Caudate nucleus (tissue), 63 donors: ENCODE measurements at places on chromosomes 13 and 19.

GRCh38 chr19:4636151-4636717 is 3.1 kb upstream of the TNFAIP8L1 start:
- peak; percentile 55 for DNase-seq

DNA sequence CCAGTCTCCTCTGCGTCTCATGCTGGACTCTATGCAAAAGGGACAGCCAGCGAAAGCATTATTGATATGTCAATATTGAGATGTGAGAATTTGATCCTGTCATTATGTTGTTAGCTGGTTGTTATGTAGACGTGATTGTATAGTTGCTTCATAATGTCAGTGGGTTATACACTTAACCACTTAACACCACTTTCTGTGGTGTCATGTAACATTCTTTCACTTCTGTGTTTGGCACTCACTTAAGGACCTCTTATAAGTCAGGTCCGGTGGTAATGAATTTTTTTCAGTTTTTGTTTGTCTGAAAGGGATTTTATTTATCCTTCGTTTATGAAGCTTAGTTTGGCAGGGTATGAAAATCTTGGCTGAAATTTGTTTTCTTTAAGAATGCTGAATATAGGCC is 7.1 kb upstream of the SIGLEC7 start:
- DNase-seq = no peak

DNA sequence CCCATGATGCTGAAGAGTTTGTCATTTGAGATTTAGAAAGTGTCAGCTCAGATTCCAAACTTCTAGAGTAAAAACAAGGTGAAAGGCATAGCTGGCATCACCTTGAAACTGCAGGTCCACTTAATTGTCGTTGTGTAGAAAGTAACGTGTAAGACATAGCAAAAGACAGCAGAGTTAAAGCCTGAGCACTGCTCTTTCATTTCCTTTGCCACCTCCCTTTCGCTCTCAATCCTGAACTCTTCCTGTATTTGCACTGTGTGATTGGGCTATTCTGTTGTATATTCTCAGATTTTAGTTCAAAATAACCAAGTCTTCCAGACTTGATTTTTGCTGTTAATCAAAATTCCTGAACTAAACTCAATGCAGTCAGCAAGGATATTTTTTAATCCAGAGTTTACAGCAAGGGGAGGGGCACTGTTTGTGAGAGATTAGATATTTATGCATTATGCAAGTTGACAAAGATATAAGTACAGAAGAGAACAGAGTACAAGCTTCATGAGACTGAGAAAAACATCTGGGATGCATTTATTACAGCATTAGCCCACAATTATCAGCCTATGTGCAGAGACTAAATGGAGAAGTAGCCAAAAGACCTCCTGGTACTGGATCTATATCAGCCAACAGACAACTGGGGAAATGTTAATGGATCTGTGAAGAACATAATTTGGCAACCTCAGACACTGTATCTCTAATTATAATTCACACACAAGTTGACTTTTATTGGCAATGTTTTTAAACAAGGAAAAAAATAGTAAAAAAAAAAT is 328.6 kb downstream of the SUCLA2 start:
- no peak for DNase-seq

- no peak for DNase-seq
Measured at GRCh38 chr19:7230826-7231225, 63.4 kb downstream of the INSR start.

DNA sequence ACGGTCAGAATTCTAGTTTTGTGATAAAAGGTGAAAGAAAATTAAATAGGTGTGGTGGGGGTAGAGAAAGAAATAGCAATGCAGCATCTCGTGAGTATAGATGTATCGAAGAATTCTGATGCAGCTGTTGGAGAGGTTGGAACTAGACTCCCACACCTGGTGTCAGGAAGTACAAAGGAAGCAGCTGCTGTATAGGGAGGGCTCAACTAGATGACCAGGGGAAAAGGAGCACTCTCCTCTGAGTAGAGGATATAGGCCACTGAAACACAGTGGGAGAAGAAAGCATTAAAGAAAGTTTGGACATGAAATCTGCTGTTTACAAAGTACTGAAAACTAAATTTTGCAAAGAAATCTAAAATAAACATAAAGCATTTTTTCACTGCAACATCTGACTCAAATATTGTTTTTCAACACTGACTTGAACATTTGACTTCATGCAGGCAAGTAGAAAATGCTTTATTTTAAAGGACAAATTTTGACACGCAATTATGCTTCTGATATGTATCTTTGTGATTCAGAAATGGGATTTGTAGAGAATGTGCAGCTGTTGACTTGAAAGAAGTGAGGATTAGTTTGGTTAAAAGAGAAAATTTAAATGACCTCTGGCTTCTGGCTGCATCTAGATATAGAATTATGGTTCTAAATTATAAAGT is 82.2 kb downstream of the MIPEP start:
- no peak for DNase-seq

DNA sequence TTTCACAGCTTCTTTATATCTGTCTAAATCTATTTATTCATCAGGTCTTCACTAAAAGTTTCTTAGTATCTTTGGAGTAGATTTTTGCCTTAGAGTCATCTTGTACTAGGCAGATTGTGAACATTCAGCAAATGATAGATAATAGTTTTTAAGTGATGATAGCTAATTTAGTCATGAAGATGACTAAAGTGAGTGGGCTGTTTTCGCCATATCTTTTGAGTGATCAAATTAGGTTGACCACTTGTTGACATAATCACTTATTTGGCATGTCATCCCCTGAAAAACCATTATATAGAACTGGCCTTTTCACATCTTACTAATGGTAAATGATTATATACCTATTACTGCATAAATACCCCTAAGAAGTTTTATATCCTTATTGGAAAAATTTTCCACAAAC is 999.2 kb downstream of the PCDH17 start:
- no peak for DNase-seq

- no peak for DNase-seq
Measured at GRCh38 chr19:43595605-43595998, 332 bp downstream of the IRGQ start.

GRCh38 chr13:44191504-44192171 is 182.0 kb upstream of the SERP2 start:
- DNase-seq = no peak

GRCh38 chr19:19749908-19750841 is 17.3 kb upstream of the ZNF14 start:
- no peak for DNase-seq

DNA sequence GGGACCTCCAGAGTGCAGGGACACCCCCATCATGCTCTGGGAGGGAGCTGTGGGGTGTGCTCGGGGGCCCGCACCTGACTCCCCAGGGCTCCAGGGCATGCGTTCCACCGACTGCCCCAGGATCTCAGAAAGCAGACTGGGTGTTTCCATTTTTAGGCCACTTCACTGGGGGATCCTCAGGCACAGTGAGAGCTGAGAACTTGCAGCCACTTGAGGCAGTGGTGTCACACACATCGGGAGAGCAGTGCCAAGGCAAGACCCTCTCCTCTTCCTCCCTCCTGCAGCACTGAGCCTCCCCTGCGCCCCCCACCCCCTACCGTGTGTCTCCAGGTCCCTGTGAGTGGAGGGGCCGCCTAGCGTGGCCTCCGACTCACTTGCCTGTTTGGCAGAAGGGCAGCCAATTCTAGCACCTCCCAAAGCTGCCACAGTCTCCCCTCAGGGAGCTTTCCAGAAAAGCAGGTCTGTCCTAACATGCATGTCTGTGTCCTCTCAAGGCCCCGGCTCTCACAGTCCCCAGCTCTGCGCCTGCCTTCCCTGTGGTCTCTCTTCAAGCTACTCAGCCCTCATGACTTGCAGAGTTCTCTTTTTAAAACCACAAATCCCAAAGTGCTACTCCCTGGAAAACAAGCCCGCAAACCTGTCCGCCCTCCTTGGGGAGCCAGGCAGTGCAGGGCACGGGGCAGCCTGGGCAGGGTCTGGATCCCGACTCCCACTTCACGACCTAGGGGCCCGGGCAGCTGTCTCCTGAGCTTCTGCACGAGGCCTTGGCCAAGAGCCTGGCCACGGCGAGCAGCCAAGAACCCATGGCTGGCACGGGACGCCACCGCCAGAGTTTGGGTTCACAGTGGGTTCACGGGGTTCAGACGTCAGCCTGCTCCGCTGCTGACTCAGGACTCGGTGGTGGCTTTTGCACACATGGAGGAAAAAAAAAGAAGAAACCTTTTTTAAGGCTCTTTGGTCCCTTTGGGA is 94.1 kb downstream of the STK24 start:
- DNase-seq = peak; percentile 24

GRCh38 chr19:33580026-33580644 is 41.6 kb upstream of the CHST8 start:
- no peak for DNase-seq

DNA sequence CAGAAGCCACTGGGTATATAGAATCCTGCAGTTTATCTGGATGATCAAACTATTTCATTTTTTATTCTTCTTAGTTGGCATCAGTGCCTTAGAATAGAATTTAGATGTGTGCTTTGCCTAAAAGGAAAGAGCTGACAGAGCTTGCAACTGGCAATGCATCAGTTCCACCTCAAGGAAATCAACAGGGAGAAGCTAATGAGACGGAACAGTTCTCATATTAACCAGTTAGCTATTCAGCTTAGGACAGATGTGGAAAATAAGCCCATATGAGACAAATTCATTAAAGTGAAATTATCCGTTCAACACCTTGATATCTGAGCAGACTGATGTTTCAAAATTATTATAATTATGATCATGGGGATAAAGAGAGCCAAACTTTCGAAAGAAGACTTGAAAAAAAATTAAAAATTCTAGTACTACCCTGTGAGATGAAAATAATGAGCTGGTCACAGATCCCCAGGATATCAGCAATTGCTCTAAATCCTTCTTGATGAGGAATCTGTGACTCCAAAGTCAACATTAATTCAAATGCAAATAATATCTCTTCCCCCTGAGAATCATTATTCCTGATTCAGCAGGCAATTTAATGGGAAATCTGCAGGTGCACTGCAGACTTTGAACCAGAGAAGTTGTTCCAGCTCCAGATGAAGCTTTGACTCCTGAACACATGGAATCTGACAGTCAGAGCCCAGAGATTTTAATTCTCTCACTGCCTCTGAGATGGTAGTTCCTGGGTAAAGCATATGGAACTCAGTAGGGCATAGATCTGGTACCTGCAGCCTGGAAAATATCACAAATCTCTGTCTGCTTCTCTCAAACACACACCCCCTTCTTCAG is 486.8 kb downstream of the FOXO1 start:
- DNase-seq = no peak

DNA sequence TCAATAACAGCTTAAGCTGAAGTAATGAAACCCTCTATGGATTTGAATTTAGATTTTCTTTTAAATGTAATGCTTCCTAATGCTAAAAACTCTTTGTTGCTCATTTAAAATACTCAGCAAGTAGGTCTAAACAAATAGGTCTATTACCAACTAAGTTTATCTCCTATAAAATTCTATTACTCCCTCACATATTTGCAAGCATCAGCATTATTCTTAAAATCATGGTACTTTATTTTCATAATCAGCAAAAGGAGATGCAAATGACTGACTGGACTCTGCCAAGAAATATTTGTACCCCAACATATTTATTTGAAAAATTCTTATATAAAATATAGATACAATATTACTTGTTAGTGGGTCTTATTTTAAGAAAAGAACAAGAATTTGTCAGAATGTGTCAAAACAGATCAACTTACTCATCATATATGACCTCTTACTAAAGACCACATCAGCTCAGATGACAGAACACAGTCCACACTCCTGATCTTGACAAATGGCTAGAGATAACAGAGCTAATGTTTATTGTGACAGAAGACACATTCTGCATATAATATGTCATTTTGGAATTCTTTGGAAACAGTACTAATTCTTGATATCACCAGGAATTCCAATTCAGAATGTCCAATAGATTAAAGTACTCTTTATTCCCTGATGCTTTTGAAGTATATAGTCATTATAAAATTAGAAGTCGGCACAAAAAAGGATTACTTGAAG is 704.6 kb upstream of the PCDH9 start:
- no peak for DNase-seq

GRCh38 chr13:65292488-65292901 is 1937.6 kb downstream of the PCDH9 start:
- no peak for DNase-seq

DNA sequence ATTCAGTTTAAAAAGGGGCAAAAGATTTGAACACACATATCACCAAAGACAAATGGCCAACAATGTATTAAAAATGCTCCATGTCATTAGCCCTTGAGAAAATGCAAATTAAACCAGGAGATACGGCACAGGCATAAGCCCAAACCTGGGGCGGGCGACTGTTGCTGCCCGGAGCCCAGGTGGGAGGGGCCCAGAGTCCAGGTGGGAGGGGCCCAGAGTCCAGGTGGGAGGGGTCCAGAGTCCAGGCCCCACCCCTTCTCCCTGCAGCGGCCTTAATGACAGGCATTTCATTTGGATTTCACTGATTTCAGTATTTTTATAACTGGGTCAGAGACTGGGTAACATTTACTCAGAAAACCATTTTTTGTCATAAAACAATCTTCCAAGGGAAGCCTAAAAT is 78.2 kb downstream of the RASA3 start:
- DNase-seq = no peak

DNA sequence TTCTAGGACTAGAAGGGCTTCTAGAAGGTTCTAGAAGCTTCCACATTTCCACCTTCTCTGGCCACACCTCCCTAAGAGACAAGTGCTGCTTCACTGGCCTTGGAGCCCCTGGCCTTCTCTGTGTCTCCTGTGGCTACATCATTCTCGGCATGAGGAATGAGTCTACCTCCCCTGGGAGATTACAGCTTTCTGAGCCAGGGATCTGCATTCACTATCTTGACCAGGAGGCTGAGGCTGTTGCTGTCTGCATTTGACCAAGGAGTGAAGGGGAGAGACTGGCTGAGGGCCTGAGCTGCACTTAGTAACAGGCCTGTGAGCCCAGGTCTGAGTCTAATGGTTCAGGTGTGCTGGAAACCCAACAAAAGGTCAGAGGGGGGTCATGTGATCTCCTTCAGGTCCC is 5.3 kb downstream of the CPAMD8 start:
- no peak for DNase-seq
